ENCODE measurements at places on chromosomes 1 and 21.

GRCh38 chr1:226657895-226658545 is 81.1 kb downstream of the ITPKB start:
- H3K4me3 ChIP-seq = no peak overlapping the region
- H3K4me1 ChIP-seq = peaks cover 48% of the 10 kb centered on the region

DNA sequence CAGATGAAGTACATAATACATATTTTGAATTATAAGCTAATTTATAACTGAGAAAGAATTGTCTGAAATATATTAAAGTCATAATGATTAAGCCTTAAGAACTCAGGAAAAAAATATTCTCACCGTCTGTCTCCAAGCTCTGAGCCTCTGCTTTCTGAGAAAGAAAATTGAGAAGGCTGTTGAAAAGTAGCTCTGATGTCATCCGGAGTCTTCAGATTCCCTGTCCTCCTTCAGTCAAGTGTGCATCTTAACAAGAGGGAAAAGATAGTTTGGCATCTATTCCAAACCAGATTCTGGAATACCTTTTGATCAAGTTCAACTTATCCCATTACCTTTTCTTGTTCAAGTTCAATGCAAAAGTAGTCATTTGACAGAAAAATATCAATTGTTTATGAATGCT is 50.6 kb downstream of the NRIP1 start:
- H3K27ac ChIP-seq = no peak overlapping the region
- H3K36me3 ChIP-seq = no peaks in the 10 kb centered on the region
- H3K27me3 ChIP-seq = no peaks in the 10 kb centered on the region
- no peak for DNase-seq
- no peaks in the 10 kb centered on the region for H3K4me1 ChIP-seq
- no peak overlapping the region for H3K4me3 ChIP-seq

- no peak overlapping the region for H3K4me3 ChIP-seq
- H3K4me1 ChIP-seq = no peaks in the 10 kb centered on the region
- H3K27ac ChIP-seq = no peak overlapping the region
- H3K27me3 ChIP-seq = no peaks in the 10 kb centered on the region
- DNase-seq = no peak
- no peaks in the 10 kb centered on the region for H3K36me3 ChIP-seq
Observed at GRCh38 chr1:161145832-161146231, 7.9 kb upstream of the UFC1 start.

GRCh38 chr1:166484471-166484870 is 317.7 kb upstream of the FAM78B start:
- H3K4me1 ChIP-seq = peaks cover 4% of the 10 kb centered on the region
- no peak for DNase-seq
- H3K36me3 ChIP-seq = no peaks in the 10 kb centered on the region

DNA sequence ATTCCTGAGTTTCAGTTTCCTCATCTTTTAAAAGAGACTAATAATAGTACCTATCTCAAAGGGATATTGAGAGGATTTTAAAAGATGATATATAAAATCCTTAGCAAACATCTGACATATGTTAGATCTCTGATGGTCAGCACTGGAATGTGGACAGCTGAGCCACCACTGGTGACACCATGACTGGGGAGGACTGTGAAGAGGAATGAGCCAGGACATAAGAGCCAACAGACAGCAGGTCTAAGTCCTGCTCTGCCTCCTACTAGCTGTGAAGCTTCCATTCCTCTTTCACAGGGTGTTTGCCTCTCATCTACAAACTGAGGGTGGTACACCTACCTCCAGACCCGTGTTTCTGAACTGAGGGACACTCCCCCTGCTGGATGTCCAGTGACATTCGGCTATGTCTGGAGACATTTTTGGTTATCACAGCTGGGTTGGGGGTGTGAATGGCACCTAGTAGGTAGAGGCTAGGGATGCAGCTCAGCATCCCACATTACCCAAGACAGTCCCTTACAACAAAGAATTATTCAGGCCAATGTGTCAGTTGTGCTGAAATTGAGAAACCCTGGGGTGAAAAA is 109.1 kb upstream of the OLIG2 start:
- H3K4me1 ChIP-seq = peaks cover 5% of the 10 kb centered on the region
- H3K27ac ChIP-seq = no peak overlapping the region
- H3K36me3 ChIP-seq = no peaks in the 10 kb centered on the region
- H3K4me3 ChIP-seq = no peak overlapping the region
- no peaks in the 10 kb centered on the region for H3K27me3 ChIP-seq

DNA sequence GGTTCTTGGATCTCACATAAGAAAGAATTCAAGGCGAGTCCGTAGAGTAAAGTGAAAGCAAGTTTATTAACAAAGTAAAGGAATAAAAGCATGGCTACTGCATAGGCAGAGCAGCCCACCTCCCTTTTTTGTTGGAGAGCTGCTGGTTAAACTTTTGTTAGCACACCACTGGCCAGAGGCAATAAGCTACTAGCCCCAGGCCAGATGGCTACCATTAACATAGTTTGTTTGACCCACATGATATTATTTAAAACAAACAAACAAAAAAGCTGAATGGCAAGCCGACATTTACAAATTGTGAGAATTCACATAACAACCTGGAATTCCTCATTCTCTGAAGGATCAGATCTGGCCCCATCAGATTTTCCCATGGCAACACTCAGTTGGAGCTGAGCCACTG is 19.1 kb upstream of the PAXBP1 start:
- no peaks in the 10 kb centered on the region for H3K4me1 ChIP-seq
- no peak overlapping the region for H3K27ac ChIP-seq
- no peaks in the 10 kb centered on the region for H3K36me3 ChIP-seq
- no peak overlapping the region for H3K4me3 ChIP-seq
- no peaks in the 10 kb centered on the region for H3K27me3 ChIP-seq

DNA sequence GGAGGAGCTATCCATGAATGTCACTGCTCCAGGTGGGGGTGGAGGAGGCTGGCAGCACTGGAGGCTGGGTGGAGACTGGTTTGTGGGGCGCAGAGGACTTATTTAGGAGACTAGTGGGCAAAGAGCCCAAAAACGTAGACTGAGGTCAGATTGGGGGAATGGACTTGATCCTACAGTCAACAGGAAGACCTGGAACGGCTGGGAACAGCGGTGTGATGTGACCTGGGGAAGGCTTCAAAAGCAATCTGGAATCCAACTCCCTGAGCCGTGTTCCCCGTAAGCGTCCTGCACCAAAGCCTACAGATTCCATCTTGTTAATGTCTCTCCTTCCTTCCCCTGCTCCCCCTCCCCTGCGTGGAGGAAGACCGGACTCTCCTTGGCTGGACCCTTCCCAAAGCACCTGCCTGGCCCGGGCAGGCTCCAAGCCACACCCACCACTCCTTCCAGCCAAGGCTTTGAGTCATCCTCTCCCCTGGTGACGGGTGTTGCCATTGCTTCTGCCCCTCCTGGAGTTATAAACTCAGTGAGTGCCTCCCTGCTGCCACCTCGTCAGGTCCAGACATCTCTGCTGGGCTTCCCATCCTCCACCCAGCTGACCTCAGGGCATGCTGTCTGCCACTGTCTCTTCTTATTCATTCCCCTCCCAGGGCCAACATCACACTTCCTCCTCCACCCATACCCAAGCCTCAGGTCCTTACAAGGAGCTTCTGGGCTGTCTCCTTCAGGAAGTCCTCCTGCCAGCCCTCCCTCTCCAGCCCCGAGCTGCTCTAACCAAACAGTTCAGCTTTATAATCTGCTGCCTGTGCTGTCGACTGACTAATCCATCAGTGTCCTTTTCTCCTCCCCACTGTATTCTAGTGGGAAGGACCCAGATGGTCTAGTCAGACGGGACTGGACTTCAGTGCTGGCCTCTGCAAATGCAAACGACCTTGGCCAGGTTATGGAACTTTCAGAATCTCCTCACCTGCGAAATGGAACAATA is 1.6 kb upstream of the CLSTN1 start:
- peak overlapping the region; percentile 87 for H3K4me3 ChIP-seq
- H3K36me3 ChIP-seq = no peaks in the 10 kb centered on the region
- DNase-seq = peak; percentile 77
- H3K27me3 ChIP-seq = peaks cover 43% of the 10 kb centered on the region

DNA sequence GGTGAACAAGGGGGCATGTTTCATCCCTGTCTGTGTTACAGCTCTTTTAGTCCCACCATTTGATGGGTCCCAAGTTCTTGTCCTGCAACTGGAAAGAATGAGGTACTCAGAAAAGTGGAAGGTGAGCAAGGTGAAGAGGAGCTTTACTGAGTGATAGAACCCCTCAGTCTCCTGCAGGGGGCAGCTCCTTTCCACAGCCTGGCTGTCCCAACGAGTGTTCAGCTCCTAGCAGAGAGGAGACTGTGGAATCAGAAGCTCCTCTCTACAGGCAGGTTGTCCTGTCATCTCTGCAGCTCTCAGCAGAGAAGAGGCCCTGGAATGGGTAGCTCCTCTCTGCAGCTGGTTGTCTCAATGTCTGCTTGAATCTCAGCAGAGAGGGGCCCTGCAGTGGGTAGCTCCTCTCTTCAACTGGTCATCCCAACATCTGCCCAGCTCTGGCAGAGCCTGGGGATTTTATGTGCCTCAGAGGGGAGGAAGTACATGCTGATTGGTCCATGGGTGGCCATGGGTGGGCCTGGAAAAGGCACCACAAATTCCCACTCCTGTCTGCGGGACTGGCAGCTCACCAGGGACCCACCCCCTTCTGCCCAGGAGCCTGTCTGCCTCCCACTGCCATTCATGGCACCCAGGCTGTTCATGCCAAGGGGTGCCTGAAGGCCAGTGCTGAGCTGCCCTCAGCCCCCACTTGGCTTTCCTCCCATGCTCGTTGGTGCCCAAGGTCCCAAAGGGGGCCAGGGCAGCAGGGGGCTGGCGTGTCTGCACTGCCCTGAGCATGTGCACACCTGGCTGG is 25.7 kb downstream of the LDLRAD1 start:
- H3K4me1 ChIP-seq = no peaks in the 10 kb centered on the region
- peak; percentile 43 for DNase-seq
- no peak overlapping the region for H3K4me3 ChIP-seq
- H3K27me3 ChIP-seq = no peaks in the 10 kb centered on the region
- no peaks in the 10 kb centered on the region for H3K36me3 ChIP-seq

- DNase-seq = no peak
- H3K4me1 ChIP-seq = peaks cover 17% of the 10 kb centered on the region
- H3K27ac ChIP-seq = peak overlapping the region; percentile 5
- no peaks in the 10 kb centered on the region for H3K27me3 ChIP-seq
- H3K4me3 ChIP-seq = no peak overlapping the region
Observed at GRCh38 chr1:180280617-180281016, 50.6 kb downstream of the LHX4 start.

DNA sequence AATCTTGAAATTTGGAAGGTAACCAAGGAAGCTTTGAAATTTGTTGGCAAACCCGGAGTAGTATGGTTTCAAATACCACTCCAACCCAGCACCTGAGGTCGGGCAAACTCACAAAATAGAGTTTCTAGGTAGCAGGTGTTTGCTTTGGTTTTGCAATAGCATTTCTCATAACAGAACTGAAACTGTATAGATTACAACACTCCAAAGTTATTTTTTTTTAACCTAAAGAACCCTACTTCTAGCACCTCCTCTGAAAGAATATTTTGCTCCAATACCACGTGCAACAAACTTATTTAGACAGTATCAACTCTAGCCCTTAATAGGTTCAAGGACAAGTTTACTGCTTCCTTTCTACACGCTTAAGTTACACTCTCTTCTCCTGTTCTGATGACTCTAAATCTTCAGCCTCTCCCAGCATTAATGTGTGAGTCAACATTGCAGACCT is 178.5 kb upstream of the FMN2 start:
- H3K27ac ChIP-seq = no peak overlapping the region
- no peaks in the 10 kb centered on the region for H3K27me3 ChIP-seq
- peaks cover 34% of the 10 kb centered on the region for H3K4me1 ChIP-seq
- H3K36me3 ChIP-seq = no peaks in the 10 kb centered on the region
- no peak for DNase-seq
- no peak overlapping the region for H3K4me3 ChIP-seq

DNA sequence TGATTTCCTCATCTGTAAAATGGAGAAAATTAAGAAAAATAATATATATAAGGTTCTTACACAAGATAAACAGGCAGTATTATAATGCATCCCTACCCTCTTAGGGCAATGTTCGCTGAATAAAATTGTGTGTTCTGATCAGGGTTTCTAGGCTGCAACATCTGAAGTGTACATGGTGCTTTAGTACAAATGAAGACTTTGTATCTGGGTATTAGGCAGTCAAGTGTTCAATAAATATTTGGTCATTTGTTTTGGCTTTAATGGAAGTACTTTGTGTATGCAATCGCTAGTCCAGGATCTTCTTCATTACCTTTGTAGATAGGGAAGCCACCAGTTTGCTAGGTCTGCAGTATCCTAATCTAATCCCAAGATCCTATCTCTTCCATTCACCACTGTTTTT is 28.1 kb downstream of the DNASE2B start:
- no peaks in the 10 kb centered on the region for H3K27me3 ChIP-seq
- H3K4me1 ChIP-seq = no peaks in the 10 kb centered on the region
- no peaks in the 10 kb centered on the region for H3K36me3 ChIP-seq
- H3K27ac ChIP-seq = no peak overlapping the region
- no peak for DNase-seq
- H3K4me3 ChIP-seq = no peak overlapping the region

DNA sequence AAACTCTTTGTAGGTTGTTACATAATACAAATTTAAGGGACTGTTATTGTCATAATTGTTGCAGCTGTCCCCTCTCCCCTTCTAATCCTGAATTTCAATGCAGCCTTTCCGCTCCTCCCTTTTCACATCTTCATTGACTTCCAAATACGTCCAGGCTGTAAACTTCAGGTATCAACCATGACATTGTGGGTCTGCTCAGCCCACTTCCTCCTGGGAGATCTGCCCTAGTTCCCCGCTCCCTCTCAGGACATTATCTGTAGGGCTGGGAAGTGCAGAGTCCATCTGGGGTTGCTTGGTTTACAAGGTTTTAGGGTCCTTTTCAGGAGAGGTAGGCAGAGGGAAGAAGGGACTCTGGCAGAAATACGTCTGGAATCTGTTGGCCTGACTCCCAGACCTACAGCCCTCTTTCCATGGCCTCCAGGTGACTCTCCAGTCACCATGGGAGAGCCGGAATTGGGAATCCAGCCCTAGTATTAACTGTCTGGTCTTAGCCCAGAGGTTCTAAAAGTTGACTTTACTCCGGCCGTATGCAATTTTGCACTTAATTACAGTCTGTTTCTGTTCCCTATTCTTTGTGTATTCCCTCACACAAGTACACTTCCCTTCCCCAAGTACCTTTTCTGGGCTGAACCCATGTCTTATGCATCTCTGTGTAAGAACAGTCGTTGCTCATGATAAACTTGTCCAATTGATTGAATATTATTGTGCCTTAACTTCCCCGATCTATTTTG is 4.7 kb upstream of the DENND2D start:
- no peak overlapping the region for H3K27ac ChIP-seq
- no peak for DNase-seq
- H3K36me3 ChIP-seq = no peaks in the 10 kb centered on the region
- H3K4me3 ChIP-seq = peak overlapping the region; percentile 53
- H3K27me3 ChIP-seq = peaks cover 39% of the 10 kb centered on the region

DNA sequence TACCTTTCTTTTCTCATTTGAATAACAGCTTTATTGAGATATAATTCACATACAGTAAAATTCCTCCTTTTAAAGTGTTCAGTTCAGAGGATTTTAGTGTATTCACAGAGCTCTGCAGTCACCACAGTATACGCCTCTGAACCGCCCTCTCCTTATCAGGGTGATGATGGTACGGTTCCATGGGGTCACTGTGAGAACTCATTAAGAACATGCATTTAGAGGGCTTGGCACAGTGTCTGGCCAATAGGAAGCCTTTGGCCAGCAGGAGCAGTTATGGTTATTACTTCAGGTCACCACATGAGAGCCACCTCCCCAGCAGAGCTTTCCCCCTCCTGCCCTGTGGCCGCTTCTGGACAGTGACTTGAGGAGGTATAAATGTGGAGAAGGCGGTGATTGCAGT is 27.3 kb downstream of the KCNQ4 start:
- H3K4me1 ChIP-seq = peaks cover 8% of the 10 kb centered on the region
- H3K4me3 ChIP-seq = no peak overlapping the region
- H3K27me3 ChIP-seq = no peaks in the 10 kb centered on the region
- H3K27ac ChIP-seq = no peak overlapping the region

- DNase-seq = peak; percentile 85
- peaks cover 3% of the 10 kb centered on the region for H3K4me1 ChIP-seq
- no peaks in the 10 kb centered on the region for H3K36me3 ChIP-seq
- no peaks in the 10 kb centered on the region for H3K27me3 ChIP-seq
- no peak overlapping the region for H3K27ac ChIP-seq
Observed at GRCh38 chr1:63148825-63149645, 173.3 kb upstream of the FOXD3 start.
